ENCODE measurements at places on chromosomes 6 and 20. TPM values are rescaled to one million over a fixed set of nuclear protein-coding genes. Genes with fewer than 3 reads are reported as not detected.
A peak's percentile ranks its signal among the peaks of the same experiment; 100 is the strongest.

DNA sequence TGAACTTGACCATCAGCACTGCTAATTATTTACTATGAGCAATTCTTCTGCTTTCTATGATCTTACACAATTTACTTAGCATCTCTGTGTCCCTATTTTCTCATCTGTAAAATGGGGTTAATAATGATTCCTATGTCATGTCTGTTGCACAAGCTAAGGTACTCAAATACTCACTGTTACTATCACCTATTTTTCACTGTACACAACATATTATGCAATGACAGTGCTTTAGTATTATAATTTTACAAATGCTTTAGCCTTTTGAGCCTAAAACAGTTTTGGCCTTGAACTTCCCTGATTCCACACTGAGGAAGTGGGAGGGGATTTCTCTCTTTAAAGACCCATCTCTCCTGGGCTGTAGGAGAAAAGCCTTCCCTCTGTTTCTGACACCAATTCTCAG, 36.9 kb upstream of the THEMIS start:
- no peaks in the 10 kb centered on the region for H3K27me3 ChIP-seq
- H3K4me1 ChIP-seq, result peaks cover 8% of the 10 kb centered on the region
- peak overlapping the region; percentile 85 for H3K27ac ChIP-seq
- H3K36me3 ChIP-seq, result peaks cover 13% of the 10 kb centered on the region
- H3K4me3 ChIP-seq, result peak overlapping the region; percentile 35

DNA sequence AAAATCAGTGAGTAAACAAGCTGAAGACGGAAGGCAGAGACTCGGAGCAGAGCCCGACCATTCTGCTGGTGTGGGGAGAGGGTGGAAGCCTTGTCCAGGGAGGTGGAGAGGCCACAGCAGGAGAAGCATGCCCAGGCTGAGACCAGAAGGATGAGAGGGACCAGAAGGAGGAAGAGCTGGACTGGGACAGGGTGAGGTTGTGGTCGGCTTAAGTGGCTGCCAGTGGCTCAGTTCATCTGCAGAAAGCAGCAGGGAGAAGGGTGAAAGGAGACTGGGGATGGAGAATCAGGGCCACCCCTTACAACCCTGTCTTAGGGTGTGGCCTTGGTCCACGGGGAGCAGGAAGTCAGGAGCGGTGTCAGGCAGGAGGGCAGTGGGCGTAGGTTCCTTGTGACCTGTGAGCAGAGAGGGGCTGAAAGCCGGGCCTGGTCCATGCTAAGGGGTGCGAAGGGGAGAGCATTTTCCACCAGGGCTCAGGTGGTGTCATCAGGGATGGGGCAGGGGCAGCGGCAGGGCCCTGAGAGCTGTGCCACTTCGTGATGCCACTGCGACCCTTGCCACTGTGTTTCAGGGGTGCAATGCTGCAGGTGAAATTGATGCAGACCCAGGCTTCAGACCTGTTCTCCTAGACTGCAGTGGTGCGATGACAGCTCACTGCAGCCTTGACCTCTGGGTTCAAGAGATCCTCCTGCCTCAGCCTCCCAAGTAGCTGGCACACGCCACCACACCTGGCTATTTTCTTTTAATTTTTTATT, 81.1 kb downstream of the TTLL2 start:
- H3K27ac ChIP-seq, result no peak overlapping the region
- DNase-seq, result no peak
- H3K27me3 ChIP-seq, result peaks cover 14% of the 10 kb centered on the region
- no peaks in the 10 kb centered on the region for H3K4me1 ChIP-seq

- H3K27ac ChIP-seq, result no peak overlapping the region
- no peaks in the 10 kb centered on the region for H3K36me3 ChIP-seq
- no peak overlapping the region for H3K4me3 ChIP-seq
- no peak for DNase-seq
- H3K27me3 ChIP-seq, result no peaks in the 10 kb centered on the region
Observed at GRCh38 chr6:97865612-97866011, 582.6 kb upstream of the MMS22L start.

- H3K4me3 ChIP-seq, result no peak overlapping the region
- H3K27me3 ChIP-seq, result peaks cover 28% of the 10 kb centered on the region
- peaks cover 3% of the 10 kb centered on the region for H3K4me1 ChIP-seq
- no peak for DNase-seq
- no peaks in the 10 kb centered on the region for H3K36me3 ChIP-seq
- no peak overlapping the region for H3K27ac ChIP-seq
Observed at GRCh38 chr20:13684566-13685222, 46.0 kb upstream of the TASP1 start.

- DNase-seq, result no peak
- peak overlapping the region; percentile 100 for H3K27ac ChIP-seq
- peak overlapping the region; percentile 99 for H3K4me3 ChIP-seq
- H3K27me3 ChIP-seq, result no peaks in the 10 kb centered on the region
Observed at GRCh38 chr6:25041485-25042035, 105.8 kb upstream of the RIPOR2 start.

DNA sequence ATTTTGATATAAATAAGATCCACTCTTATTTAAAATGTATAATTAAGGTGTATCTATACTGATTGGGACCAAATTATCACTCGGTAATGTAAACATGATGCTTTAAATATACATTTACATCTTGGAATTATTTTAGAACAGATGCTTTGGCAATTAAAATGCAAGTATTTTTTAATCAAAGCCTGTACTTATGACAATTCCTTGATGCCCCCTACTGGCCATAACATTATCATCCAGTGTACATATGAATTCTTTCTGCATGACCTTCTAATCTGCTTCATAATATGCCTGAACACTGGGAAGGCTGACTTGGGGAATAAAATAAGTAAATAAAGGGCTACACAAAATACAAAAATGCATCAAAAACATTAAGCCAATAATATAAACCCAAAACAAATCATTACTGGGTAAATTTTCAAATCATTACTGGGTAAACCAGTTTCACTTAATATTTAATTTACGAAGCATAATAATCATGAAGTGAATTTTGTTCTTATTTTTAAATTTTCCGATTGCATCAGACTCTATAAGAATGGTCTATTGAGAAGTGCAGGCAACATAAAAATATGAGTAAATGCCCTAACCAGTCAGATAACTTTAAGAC, 65.1 kb downstream of the CGA start:
- no peak overlapping the region for H3K4me3 ChIP-seq
- no peak overlapping the region for H3K27ac ChIP-seq
- no peak for DNase-seq
- H3K4me1 ChIP-seq, result no peaks in the 10 kb centered on the region
- H3K36me3 ChIP-seq, result no peaks in the 10 kb centered on the region

TRIM40 gene
- not detected for total RNA-seq

- H3K27ac ChIP-seq, result no peak overlapping the region
- no peaks in the 10 kb centered on the region for H3K36me3 ChIP-seq
- DNase-seq, result no peak
Observed at GRCh38 chr6:167487749-167488664, 163.1 kb downstream of the TTLL2 start.

GRCh38 chr6:54072635-54073313, 38.5 kb upstream of the MLIP start:
- no peaks in the 10 kb centered on the region for H3K36me3 ChIP-seq
- H3K4me3 ChIP-seq, result no peak overlapping the region
- no peak for DNase-seq
- no peak overlapping the region for H3K27ac ChIP-seq
- H3K27me3 ChIP-seq, result no peaks in the 10 kb centered on the region
- H3K4me1 ChIP-seq, result no peaks in the 10 kb centered on the region

DNA sequence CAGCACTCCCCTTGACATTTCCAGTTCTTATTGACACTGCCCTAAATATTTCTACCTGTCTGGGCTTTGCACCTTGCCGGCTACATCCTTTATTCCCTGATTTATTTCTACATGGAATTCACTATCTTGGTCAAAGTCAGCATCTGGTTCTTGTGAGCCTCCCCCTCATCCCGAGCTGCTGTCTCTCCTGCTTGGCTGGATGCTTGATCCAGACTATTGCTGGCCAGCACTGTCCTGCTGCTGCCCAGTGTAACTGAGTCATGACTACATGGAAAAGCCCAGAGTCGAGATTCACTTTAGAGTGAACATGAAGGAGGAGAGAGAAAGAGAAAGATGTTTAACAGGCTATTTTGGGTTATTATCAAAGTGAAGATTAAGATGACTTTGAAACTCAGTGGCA, 142.2 kb downstream of the OPN5 start:
- no peak overlapping the region for H3K4me3 ChIP-seq
- no peaks in the 10 kb centered on the region for H3K27me3 ChIP-seq
- H3K4me1 ChIP-seq, result no peaks in the 10 kb centered on the region
- DNase-seq, result no peak

DNA sequence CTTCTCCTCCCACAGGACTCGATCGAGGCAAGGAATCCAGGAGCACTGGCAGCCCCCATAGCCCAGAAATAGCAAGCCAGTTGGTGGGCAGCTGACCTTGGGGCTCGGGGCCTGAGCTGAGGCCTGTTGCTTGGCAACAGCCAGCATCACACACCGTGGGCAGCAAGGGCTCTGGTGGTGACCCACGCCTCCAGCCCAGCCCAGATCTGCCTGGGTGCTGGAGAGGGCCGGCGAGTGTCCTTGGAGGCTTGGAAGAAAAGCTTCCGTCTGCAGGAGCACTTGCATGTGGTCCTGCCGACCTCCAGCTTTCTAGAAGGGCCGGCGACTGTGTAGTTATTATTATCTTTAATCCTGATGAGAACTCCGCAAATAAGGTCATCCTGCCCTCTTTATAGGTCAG, 67.3 kb downstream of the STK35 start:
- H3K27me3 ChIP-seq, result peaks cover 21% of the 10 kb centered on the region
- no peak overlapping the region for H3K27ac ChIP-seq
- DNase-seq, result no peak

HAO1 gene
- not detected for total RNA-seq

DNA sequence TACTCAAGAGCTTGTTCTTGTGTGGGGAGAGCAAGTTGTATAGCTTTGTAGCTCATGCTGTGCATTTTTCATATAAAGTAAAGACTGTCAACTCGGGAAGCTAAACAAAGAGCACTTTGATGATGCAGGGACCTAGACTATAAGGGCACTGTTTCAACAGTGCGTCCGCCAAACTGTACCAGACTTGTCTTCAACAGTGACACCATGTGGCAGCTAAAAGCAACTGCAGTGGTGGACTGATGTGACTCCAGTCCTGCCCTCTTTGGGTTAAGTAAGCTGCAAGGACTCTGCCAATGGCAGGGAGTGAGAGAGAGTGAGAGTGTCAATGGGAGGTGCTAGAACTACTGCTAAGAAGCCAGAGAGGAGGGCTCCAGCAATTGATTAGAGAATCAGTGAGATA, 48.1 kb upstream of the MC3R start:
- no peaks in the 10 kb centered on the region for H3K4me1 ChIP-seq
- H3K27ac ChIP-seq, result no peak overlapping the region

TREML1 gene
- total RNA-seq, result not detected

DNA sequence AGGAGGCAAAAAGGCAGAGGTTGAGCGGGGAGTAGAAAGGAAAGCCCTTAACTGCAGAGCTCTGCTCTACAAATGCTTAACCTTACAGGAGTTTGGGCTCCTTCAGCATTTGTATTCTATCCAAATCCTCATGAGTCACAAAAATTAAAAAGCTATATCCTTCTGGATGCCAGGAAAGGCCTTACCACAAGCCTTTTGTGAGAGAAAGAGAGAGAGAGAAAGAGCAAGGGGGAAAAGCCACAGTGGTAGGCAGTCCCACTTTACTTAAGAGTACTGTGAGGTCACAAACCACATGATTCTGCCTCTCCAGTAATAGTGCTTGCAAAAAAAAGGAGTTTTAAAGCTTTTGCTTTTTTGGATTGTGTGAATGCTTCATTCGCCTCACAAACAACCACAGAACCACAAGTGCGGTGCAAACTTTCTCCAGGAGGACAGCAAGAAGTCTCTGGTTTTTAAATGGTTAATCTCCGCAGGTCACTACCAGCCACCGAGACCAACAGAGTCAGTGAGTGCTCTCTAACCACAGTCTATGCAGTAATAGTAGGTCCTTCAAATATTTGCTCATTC, at the start of gene RUNX2:
Gene RUNX2 (plus strand): TSS at position 375 of the 567 bp plus-strand sequence. CDS start 397 bp downstream, outside the sequence.
- peak within 1 kb of the TSS; percentile 67 for H3K4me3 ChIP-seq
- peak within 1 kb of the TSS; percentile 28 for H3K27ac ChIP-seq
- no peaks in the 10 kb centered on the region for H3K27me3 ChIP-seq
- no peak for DNase-seq
- peaks cover 34% of the 10 kb centered on the region for H3K4me1 ChIP-seq

GRCh38 chr20:19928328-19929011, 88.7 kb upstream of the NAA20 start:
- H3K4me1 ChIP-seq, result peaks cover 6% of the 10 kb centered on the region
- no peaks in the 10 kb centered on the region for H3K36me3 ChIP-seq
- DNase-seq, result no peak
- no peak overlapping the region for H3K4me3 ChIP-seq

GRCh38 chr20:3788685-3789155, 2.2 kb upstream of the CENPB start:
- no peaks in the 10 kb centered on the region for H3K36me3 ChIP-seq
- peaks cover 24% of the 10 kb centered on the region for H3K4me1 ChIP-seq
- no peak for DNase-seq
- H3K4me3 ChIP-seq, result peak overlapping the region; percentile 42
- no peaks in the 10 kb centered on the region for H3K27me3 ChIP-seq
- H3K27ac ChIP-seq, result peak overlapping the region; percentile 4

GRCh38 chr20:58086763-58087561, 141.5 kb downstream of the ANKRD60 start:
- peaks cover 6% of the 10 kb centered on the region for H3K27me3 ChIP-seq
- H3K36me3 ChIP-seq, result no peaks in the 10 kb centered on the region
- H3K27ac ChIP-seq, result no peak overlapping the region
- no peak overlapping the region for H3K4me3 ChIP-seq
- no peak for DNase-seq

GRCh38 chr6:12956991-12957320, 240.4 kb downstream of the PHACTR1 start:
- DNase-seq, result no peak
- peaks cover 55% of the 10 kb centered on the region for H3K27me3 ChIP-seq
- H3K4me1 ChIP-seq, result peaks cover 16% of the 10 kb centered on the region
- peak overlapping the region; percentile 75 for H3K4me3 ChIP-seq

DNA sequence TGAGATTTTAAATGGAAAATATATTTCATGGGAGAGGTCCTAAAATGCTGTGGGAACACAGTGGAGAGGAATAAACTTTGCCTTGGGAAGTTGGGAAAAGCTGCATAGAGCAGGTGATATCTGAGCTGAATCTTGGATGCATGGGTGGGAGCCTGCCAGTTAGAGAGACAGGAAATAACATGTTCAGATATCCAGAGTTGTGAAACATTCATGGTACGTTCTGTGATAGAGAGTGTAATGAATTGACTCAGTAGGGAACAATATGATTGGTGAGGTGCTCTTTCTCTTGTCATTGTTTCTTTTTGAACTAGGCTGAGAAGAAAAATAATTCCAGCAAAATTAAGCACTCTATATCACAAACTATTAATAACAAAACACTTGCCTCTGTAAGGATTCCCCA, 72.8 kb downstream of the RPS12 start:
- no peak overlapping the region for H3K4me3 ChIP-seq
- H3K4me1 ChIP-seq, result no peaks in the 10 kb centered on the region
- DNase-seq, result no peak
- no peaks in the 10 kb centered on the region for H3K36me3 ChIP-seq
- H3K27me3 ChIP-seq, result peaks cover 3% of the 10 kb centered on the region

- no peaks in the 10 kb centered on the region for H3K4me1 ChIP-seq
- no peak overlapping the region for H3K4me3 ChIP-seq
- no peaks in the 10 kb centered on the region for H3K36me3 ChIP-seq
- no peak overlapping the region for H3K27ac ChIP-seq
- peaks cover 7% of the 10 kb centered on the region for H3K27me3 ChIP-seq
- no peak for DNase-seq
Observed at GRCh38 chr6:32427218-32427617, 12.5 kb upstream of the HLA-DRA start.
